ENCODE measurements at places on chromosomes 7 and 10.

- DNase-seq = no peak
These were observed 117.0 kb downstream of the TYW1B start for GRCh38 chr7:72710983-72711382.

DNA sequence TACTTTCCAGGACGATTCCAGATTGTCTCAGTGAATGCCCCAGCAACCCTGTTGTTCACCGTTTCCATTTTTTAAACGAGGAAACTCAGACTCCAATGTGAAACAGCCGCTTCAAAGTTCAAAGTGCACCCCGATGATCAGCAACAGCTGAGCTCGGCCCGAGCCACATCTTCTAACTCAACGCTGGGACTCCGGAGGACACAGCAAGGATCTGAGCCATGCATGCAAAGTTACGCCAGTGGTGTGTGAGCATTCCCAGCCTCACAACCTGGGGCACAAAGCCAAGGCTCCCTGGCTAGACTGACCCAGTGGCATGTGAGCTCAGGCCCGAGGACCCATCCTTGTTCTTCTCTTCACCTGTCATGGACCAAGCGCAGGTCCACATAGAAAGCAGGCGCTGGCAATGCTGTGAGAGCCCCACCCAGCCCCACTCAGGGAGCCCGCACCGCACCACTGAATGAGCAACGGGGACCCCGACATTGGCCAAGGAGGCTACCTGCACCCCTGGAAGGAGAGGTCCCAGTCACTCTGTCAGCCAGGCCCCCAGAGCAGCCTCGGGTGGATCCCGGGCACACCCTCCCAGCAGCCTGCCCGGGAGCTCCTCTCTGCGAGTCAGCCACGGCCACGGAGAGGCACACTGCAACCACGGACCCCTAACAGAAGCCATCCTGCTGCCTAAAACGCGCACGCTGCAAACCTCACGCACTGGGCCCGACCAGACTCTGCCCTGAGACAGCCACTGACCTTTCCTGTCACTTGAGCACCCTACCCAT lies 82.9 kb downstream of the MAD1L1 start:
- no peak for DNase-seq

GRCh38 chr10:88880282-88881076 lies 434 bp downstream of the STAMBPL1 start:
- peak; percentile 73 for DNase-seq

DNA sequence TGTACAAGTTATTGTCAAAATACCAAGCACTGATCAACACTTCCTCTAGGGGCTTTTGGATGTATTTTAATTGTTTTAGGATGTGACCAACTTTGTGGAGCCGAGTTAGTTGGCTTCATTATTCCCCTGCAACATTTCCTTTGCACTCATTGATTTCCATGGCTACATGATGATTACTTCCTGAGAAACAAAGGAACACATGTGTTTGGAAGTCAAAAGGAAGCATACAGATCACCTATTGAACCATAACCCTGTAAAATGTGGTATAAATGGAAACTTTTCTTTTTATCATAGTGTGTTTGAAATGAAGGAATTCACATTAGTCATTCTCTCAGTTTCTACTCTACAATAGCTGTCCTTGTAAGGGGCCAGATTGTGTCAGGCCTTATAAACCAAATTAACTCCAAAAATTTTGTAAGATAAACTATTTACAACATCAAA lies 32.2 kb upstream of the EXOC6 start:
- no peak for DNase-seq

GRCh38 chr10:75207857-75208144 lies 2.8 kb upstream of the VDAC2 start:
- DNase-seq = no peak

DNA sequence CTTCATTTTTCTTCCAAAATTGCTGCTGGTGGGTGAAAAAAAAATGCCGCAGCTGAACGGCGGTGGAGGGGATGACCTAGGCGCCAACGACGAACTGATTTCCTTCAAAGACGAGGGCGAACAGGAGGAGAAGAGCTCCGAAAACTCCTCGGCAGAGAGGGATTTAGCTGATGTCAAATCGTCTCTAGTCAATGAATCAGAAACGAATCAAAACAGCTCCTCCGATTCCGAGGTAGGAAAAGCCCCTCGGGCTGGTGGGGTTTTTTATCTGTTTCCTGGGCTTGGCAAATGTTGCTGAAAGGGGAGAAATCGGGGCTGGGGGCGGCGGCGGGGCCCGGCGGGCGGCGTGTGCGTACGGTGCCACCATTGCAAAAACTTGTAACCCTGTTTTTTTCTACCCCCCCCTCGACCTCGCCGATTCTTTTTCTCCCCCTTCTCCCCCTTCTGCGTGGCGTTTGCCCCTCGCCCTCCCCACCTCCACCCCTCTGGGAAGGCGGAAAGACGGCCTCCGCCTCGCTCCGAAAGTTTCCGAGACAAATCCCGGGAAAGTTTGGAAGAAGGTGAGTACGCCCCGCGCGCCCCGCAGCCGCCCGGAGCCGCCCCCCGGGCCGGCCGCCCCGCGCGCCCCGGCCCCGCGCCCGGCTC lies 789 bp downstream of the TCF7L2 start:
- no peak for DNase-seq

DNA sequence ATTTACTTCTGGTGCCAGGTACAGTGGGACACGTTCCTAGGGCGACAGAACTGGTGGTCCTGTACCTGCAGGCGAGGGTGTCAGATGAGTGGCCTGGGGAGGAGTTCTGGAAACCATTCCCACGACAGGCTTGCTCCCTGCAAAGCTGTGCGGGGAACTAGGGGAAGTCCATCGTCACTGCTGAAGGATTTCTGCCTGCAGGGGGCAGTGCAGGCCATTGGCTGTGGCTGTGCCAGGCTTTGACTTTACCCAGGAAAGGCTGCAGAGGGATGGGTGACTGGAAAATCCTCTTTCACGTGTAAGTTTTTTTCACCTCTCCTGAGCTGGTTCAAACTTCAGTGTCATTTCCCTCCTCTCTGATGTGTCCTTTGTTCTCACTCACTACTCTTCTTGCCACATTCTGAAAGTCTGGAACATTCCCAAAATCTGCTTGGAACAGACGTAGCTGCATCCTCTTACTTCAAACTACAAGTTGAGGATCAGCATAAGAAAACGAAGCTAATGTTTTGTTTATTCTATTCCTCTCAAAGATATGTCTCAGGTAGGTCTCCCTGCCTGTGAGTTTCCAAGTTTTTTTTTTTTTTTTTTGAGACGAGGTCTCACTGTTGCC lies 126.5 kb downstream of the SH2D4B start:
- DNase-seq = peak; percentile 5

DNA sequence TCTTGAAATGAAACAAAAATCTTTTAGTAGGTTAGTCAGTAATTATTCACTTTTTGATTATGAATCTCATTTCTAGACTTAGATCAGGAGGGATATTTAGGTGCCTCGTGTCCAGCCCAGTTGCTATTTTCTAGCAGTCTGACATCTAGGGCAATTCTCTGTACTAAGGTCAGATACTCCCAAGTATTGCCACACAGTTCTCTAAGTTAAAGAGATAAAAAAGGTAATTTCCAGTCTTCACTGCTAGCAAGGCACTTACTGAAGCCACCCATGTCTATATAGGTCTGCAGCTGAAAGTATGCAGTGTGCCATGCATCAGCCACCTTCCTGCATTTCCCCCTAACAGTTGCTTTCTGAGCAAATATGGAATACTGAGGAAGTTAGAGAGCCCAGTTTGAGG lies 83.4 kb downstream of the PON1 start:
- DNase-seq = no peak

DNA sequence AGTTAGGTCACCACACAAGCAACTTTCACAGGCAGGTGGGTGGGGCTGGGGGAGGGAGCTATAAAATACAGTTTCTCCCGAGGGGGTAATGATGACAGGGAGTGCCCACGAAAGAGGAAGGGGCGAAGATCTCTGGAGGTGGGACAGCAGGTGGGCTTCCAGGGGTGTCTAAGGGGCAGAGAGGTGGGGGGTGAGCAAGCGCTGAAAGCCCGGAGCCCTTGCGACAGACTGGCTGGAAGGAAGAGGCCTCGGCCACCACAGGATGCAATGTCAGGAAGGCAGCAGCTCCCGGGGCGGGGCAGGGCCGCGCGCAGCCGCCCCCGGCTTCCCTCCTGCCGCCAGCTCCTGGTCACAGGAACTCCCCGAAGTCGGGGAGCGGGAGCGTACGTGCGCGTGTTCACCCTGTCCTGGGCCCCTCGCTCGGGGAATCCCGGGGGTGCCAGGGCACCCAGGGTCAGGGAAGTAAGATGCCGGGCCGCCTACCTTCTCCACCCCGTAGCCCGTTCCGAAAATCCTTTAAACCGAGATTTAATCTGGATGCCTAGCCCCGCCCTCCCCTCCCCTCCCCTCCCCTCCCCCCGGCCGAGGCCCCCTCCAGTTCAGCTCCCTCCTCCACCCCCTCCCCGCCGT lies 105.2 kb upstream of the PPIF start:
- DNase-seq = peak; percentile 63

- DNase-seq = no peak
These were observed 19.1 kb downstream of the SLC16A12 start for GRCh38 chr10:89516149-89516832.

- DNase-seq = no peak
These were observed 95.8 kb upstream of the CREB5 start for GRCh38 chr7:28316489-28316888.

DNA sequence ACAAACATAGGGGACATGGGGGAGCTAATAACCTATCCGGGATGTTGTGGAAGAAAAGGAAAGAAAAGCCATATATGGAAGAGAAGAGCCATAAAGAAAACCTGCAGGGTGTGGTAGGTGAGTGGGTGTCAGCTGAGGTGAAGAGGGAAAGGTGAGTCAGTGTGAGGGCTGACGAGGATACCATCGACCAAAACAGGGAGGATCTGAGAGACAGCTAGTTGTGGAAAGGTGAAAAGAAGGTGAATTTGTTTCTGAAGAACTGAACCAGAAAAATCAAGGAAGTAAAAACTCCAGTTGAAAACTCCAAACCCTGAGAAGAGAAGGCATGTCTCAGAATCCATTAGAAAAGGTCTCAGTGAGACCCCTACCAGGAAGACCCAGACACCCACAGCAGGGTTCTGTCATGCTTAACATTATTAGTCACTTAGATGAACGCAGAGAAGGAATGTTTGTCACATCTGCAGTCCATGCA lies 4.1 kb downstream of the BLNK start:
- DNase-seq = no peak

- DNase-seq = no peak
These were observed 61.9 kb upstream of the SAMD8 start for GRCh38 chr10:75049316-75050148.

- DNase-seq = no peak
These were observed 25.2 kb downstream of the BAIAP2L1 start for GRCh38 chr7:98375664-98376063.

- DNase-seq = no peak
These were observed 29.0 kb upstream of the DGKI start for GRCh38 chr7:137875746-137876145.

DNA sequence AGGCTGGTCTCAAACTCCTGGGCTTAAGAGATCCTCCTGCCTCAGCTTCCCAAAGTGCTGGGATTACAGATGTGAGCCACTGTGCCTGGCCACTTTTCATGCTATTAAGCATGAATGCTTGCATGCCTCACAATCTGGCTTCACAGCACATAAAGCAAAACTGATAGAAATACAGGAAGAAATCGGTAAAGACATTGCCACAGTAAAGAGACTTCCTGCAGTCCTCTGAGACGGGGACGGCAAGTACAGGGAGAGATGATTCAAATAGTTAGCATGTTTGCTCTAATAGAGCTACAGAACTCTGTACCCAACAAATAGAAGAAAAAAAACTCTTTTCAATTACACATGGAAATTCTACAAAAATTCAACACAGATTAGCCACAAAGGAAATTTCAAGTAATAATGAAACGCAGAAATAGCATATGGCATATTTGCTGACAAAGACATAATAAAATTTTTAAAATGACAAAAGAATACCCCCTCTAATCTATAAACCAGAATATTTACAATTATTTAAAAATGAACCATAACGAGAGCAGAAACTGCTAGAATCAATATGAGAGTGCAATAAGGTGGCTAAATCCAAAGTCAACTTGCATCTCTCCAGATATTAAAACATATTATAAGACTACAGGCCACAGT lies 32.3 kb downstream of the CARD11 start:
- no peak for DNase-seq

DNA sequence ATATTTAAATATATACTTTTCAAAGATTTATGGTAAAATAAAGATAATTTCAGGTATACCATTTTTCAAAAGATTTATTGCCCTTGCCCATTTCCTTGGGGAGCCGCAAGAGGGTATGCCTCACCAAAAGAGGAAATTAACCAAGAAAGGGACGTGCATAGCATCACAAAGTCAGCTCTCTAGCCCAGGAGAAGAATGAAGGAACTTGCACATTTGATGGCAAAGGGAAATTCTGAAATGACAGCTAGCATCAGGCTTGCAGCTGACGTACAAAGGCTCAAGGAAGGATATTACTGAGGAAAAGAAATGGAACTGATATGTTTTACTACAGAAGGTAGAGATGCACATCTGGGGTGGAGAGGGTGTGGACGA lies 93.6 kb upstream of the RSU1 start:
- DNase-seq = no peak

GRCh38 chr10:22712211-22712955 lies 2.0 kb downstream of the PIP4K2A start:
- DNase-seq = no peak

DNA sequence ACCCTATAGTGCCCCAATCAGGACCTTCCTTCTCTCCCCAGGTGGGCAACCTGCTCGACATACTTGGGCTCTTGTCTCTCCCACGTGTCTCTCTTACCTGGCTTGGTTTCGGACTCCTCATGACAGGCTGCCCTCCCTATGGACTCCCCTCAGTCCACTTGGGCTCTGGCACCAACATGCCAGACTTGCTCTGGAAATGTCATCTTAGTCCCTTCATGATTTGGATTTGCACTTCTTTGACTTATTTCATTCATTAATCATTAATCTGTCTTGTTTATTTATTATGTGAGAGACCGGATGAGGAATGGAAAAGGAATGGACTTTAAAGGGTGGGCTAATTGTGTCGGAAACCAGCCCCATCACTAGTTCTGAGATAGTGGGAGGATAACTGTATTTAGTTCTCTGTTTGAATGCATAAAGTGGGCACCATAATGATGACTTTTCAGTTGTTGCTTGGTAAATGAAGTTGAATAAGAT lies 108.0 kb downstream of the SND1 start:
- no peak for DNase-seq

Data from stimulated activated CD8-positive, alpha-beta memory T cell treated with anti-CD3 and anti-CD28 coated beads, Interleukin-15, amount 100 ng/mL, for 48 hours (primary cell).